ENCODE measurements at places on chromosomes 6 and 20.

GRCh38 chr6:164099269-164099865 is 684.8 kb downstream of the QKI start:
- DNase-seq, result no peak

DNA sequence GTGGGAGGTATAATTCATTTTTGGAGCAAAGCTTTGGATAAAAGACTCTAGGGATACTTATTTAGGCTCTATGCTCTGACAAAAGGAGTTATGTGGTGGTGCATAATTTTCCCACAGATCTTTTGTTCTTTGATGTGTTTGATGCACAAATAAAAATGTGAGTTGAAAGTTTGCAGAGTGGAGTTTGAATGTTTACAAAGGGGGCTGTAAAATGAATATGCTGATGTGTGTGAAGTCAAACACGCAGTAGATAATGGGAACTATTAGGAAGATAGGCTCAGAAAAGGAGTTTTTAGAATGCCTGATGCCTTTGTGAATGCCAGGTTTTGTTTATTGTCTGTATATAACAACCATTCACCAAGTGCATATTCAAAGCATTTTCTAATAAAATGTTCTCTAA is 545.0 kb upstream of the EPHA7 start:
- no peak for DNase-seq

GRCh38 chr6:170003027-170003426 is 251.6 kb downstream of the ERMARD start:
- no peak for DNase-seq

GRCh38 chr6:43733471-43734293 is 36.3 kb upstream of the VEGFA start:
- DNase-seq, result no peak

All from HTR-8/SVneo (cell line).